CD8-positive, alpha-beta T cell (primary cell): ENCODE measurements at places on chromosomes 6 and 20.

DNA sequence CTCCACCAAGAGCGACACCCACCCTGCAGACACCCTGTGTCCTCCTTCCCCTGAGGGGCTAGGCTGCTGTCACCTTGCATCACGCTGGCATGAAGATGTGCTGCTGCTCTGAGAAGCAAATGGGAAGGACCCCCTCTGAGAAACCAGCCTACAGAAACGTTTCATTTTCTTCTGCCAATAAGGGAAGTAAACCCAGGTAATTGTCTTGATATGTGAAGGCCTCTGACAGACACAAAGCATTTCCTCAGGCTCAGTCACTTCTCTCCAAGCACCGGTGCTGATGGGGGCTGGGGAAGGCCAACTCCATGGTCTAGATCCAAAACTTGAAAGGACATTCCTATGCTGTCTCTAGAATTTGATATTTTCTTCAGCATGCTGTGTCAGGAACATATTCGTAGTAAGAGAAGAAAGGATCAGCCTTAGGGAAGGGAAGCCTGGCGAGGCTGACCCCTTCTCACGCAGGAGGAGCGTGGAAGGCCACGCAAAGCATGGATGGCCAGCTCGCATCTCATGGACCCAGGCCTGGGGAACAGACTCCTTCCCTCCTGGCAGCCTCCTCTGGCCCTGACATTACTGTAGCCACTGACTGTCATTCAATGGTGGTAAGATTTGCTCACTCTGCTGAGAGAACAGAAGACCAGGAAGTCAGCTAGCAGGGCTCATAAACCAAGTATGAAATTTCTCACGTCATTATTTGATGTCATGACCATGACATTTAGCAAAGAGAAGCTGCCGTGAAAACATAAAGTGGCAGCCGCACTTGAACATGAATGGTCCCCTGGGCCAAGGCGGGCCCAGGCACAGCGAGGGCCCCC is 20.4 kb downstream of the ACSS1 start:
- no peak for DNase-seq

DNA sequence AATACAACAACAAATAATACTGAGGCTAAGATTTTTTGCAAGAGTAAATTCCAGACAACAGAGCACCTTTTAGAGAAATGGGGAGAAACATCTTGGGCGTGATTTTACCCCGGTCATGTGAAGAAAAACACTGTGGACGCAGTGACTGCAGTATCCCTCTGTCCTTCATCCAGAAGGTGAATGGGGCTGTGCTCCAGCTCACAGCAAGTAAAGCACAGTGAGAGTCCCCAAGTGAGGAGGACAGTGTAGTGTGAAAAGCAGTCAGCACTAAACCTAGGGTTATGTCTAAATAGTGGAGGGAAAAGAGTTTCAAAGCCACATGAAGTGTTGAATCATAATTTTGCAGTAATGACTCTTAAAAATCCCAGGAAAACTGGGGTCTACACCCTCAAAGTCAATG is 338.4 kb downstream of the PACRG start:
- no peak for DNase-seq

DNA sequence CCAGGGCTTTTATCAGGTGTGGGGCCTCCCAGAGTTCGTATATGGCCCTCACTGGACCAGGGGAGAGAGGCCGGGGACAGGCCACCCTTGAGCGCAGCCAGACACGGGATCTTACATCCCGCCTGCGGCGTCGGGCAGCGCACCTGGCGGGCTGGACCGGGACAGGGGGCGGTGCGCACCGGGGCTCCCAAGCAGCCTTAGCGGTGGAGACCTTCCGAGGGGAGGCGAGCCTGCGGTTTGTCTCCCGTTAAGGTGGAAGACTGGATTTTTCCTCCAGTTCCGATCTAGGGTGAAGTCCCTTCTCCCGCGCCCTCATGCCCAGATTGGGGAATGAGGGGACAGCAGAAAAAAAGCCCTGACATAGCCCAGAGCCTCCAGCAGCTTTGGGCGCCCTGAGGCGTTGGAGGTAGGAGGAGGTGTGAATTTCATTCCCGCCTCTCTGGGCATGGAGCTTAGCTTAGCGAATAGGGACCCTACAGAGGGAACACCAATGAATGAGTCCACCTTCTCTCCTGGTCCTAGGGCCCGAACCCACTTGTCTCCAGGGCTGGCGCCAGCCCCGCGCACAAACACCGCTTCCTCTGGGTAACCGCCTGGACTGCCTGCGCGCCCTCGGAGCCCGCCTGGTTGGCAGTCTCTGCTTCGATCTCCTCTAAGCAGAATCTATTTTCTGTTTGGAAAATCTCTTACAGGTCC is 6.7 kb upstream of the LAMP5 start:
- no peak for DNase-seq

- DNase-seq: no peak
Measured at GRCh38 chr6:9499709-9500108, 915.2 kb downstream of the TFAP2A start.

GRCh38 chr20:4476903-4477500 is 244.7 kb upstream of the PRND start:
- DNase-seq: no peak

GRCh38 chr6:99324996-99325395 is 24.5 kb downstream of the FAXC start:
- DNase-seq: no peak

GRCh38 chr6:16089232-16090062 is 39.4 kb upstream of the MYLIP start:
- DNase-seq: no peak

DNA sequence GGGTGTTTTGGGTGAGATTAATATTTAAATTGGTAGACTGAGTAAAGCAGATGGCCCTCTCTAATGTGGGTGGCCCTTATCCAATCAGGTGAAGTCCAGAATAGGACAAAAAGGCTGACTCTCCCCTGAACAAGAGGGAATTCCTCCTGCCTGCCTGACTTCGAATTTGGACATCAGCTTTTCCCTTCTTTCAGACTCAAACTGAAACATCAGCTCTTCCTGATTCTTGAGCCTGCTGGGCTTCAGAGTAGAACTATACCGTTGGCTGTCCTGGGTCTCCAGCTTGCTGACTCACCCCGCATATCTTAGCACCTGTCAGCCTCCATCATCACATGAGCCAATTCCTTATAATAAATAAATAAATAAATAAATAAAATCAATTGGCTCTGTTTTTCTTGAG is 15.0 kb upstream of the TGM6 start:
- no peak for DNase-seq

- DNase-seq: no peak
Measured at GRCh38 chr6:84150705-84151104, 76.7 kb downstream of the CEP162 start.

- DNase-seq: no peak
Measured at GRCh38 chr6:166796610-166797009, 159.7 kb downstream of the RNASET2 start.

DNA sequence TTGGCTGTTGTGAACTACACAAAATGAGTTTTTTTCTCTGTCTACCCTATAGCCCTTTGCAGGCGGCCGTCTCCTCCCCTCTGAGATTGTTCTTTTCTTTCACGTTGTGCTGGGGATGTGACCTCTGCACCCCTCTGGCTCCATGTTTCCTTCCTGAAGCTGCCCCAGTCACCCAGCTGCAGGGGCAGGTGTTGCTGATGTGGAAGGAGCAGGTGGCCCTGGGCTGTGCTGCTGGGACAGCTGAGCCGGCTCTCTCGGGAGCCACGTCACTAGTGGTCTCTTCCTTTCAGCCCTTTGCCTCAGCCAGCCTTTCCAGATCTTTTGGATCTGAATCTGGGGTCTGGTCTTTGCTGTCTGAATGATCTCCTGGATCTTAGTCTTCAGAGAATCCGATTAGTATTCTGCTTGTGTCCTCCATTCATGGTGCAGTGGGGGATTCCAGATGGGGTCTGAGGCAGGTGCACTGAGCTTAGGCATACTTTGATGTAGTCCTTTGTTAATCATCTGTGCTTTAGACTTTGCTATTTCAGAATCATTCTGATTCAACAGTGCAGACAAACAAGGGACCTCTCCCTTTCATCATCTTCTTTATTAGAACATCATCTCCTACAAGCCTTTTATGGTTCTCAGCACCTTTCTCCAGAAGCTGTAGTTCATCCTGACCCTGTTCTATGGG is 31.4 kb downstream of the TMEM181 start:
- DNase-seq: no peak

DNA sequence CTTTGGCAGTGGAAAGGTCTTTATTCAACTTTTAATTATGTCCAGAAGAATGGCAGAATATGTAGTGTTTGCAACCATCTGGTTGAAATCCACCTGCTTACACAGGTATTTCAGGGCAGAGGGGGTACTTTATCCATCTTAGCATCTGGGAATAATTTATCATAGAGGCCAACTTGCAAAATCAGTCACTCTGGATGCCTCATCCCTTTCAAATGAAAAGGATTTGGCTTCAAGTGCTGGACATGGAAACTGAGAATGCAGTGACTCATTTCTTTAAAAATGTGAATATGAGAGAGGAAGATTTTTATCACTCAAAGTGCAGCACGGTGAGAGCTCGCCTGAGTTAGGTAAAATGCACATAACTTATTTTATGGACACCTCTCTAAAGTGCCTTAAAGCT is 758.3 kb downstream of the KIF16B start:
- DNase-seq: no peak

GRCh38 chr6:36715469-36715868 is 17.8 kb downstream of the RAB44 start:
- DNase-seq: no peak

DNA sequence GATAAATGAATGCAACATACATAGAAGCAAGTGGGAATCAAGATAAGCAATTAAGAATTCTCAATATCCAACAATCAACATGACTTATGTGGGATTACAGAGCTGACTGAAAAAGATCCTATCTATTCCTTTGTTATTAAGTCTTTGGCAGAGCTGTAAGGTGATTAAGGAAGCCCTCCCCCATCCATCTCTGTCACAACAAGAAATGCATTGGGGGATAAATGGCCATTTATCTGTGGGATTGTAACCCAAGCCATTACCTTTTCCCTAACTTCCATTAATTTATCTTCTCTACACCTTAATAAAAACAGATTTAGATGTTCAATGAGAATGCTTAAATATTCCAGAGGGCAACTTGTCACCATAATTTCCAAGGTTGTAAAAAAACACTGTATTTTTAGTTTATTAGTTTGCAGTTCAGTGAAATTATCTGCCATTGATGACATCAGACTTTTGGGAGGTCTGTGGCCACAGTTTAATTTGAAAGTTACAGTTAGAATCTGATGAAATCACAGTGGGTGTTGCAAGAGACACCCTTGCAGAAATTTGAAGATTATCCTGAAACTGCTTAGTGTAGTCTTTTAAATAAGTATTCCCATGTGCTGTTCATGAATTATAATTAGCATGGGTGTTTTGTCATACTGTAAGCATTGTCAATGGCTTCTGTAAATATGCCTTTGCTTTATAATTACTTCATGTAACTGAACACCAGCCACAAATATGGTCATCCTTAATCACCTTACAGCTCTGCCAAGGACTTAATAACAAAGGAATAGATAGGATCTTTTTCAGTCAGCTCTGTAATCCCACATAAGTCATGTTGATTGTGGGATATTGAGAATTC is 49.4 kb upstream of the FYN start:
- no peak for DNase-seq

GRCh38 chr6:5996714-5997419 is 9.9 kb downstream of the NRN1 start:
- DNase-seq: peak; percentile 44

- no peak for DNase-seq
Measured at GRCh38 chr6:118122161-118122725, 215.2 kb downstream of the SLC35F1 start.

DNA sequence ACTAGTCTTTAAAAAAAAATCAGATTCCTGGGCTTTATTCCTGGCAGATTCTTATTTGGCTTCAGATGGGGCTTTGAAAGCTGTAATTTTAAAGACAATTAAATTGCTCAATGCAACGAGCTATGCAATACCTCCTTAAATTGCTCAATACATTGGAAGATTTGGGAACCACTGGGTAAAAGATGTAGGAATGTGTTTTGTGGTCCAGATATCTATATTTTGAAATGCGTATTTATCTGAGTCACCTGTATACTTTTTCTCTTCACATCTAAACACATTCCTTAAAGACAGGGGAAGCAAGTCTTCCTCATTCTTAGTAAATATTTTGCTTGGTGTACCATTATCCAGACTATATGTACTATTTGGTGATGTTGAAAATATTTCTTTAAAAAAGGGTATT is 29.6 kb upstream of the MAP7 start:
- no peak for DNase-seq

DNA sequence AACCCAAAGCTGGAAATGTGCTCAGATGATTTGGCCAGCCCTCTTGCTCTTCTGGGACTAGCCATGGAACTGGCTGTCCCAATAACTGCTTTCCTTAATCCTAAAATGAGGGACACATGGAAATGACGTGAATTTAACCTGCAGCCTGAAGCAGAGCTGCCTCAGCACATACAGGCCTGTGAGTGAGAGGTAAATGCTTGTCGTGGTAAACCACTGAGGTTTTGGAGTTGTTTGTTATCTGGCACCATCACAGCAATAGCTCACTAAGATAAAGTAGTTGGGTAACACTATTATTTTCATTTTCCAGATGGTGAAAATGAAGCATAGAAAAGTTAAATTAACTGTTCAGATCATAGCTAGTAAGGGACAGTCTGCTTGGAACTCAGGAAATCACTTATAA is 333.4 kb upstream of the CHD6 start:
- no peak for DNase-seq

GRCh38 chr20:32089637-32090362 is 19.7 kb upstream of the TM9SF4 start:
- no peak for DNase-seq

DNA sequence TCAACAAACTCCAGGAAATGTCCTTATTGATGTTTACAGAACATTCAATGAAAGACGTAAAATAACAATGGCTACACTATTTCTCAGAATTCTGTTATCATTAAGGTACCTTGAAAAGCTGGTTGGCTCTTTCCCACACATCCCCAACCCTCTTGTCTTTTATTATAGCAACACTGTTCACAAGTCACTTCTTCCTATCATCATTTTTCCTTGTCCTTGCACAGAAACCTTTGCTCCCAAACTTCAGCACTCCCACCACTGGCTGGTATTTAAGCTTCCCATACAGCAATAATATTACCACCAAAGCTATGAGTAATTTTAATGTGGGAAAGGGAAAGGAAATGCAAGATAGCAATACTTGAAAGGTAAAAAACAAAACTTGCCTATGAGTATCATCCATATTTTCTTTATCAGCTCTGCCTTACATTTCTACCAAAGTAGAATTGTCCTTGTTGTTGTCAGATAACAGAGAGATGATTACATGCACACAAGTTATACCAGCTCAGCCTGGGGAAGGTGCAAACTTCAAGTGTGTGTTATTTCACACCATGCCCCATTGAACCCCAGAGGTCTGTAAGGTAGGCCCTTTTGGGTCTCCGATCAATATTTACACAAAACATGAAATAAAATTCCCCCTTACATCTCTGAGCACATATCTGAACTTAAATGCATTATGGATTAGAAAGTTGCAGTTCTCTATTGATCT is 32.2 kb downstream of the ARHGAP18 start:
- no peak for DNase-seq
